ENCODE measurements at places on chromosomes 1 and 21.

- DNase-seq = no peak
Observed at GRCh38 chr1:147580609-147581385, 39.5 kb downstream of the BCL9 start.

DNA sequence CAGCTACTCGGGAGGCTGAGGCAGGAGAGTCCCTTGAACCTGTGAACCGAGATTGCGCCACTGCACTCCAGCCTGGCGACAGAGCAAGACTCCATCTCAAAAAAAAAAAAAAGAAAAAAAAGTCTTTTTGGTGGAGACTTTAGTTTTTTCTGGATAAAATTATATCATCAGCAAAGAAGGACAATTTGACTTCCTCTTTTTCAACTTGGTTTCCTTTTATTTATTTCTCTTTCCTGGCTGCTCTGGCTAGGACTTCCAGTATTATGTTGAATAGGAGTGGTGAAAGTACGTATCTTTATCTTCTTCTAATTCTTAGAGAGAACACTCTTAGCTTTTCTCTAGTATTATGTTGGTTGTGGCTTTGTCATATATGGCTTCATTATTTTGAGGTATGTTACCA is 130.8 kb downstream of the PCBP3 start:
- DNase-seq = no peak

- DNase-seq = no peak
Observed at GRCh38 chr1:83964153-83964552, 34.8 kb downstream of the TTLL7 start.

DNA sequence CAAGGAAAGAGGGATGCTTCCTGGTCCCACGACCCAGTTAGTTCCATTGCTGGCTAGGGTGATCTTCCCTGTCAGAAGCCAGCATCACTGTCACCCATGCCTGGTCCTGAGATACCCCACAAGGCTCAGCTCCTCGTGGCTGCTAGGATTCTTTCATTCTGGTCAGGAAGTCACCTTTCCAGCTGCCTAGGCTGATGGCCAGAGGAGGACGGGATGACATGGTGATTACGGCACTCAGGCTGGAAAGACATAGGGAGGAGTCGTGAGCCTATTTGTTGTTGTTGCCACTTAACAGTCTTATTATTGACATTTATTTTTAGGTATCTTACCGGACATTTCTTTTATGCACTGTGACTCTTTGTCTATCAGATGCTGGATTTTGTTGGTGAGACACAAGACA is 20.0 kb upstream of the MAPKAPK2 start:
- no peak for DNase-seq

DNA sequence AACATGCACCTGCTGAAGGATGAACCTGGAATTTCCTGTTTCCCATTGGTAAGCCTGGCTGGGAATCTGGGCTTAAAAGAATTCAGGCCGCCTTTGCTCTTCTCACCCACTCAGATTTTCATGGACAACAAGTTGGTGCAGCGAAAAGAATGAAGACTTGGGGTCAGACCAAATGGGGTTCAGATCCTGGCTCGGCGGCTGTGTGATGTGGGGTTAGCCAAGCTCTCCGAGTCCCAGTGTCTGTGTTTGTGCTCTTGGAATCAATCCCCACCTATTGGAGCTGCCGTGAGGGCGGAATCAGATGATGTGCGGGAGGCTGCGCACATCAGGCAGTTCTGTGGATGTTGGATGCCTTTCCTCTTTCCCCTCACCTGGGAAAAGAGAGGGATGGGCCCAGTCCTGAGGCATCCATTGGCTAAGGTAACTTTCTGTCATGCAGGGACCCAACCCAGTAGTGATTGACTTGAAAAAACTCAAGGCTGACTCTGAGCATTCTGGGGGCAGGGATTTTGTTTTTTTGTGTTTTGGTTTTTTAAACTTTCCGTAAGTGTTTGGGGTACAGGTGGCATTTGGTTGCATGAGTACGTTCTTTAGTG is 228.3 kb downstream of the KAZN start:
- no peak for DNase-seq

- no peak for DNase-seq
Observed at GRCh38 chr1:234727018-234727940, 117.3 kb upstream of the IRF2BP2 start.

DNA sequence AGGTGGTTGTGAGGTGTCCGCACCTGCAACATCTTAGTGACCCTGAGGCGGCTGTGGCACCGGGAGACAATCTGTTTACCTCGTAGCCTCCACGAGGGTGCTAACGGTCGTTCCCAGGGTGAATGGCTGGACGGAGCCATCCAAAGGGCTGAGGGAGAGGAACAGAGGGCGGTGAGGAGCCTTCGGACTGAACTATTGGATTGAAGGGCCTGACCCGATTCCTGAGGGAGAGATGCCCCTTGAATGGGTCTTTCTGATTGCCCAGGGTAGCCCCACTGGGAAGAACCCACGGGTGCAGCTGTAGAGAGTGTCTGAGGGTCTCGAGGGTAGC is 2.3 kb downstream of the NR5A2 start:
- DNase-seq = no peak

DNA sequence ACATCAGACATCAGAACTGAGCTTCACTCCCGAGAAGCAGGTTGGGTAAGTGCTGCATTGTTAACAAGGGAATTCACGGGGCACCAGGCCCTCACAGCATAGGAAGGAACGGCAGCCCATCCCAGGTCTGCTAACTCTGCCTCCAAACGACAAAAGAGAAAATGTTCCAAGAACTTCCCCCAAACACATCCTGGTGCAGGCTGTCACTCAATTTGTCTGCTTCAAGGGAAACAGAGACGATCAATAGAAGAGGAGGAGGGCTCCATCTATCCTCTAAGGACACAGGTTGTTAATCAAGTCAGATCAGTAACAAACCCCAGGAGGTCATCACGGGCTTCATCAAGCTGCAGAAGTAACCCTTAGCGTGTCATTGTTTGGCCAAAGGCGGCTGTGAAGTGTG is 3.5 kb upstream of the TSPEAR start:
- DNase-seq = no peak

DNA sequence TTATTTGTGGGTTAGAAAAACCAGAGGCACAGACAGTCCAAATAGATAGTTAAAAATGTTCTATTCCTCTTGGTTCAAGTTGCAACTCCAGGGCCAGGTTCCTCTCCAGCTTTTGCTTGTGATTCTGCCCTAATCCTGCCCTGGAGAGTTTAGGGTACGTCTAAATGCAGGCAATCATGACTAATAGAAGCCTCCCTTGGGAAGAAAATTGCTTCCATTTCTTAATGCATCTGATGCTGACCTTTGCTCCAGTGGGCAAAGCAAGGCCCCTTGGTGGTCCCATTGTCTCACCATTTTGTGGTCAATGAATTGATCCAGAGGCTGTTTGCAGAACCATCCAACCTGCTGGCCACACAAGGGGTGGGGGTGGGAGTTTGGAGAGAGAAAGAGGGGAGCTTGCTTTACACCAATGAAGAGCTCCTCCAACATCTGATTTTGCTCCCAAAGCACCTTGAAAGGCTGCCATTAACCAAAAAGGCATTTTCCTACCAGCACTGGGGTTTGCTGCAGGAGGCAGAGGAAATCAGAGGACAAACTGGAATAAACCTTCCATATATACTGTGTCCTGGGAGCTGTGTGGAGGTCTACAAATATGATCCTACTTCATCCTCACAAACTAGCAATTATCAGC is 31.3 kb downstream of the C8B start:
- no peak for DNase-seq

DNA sequence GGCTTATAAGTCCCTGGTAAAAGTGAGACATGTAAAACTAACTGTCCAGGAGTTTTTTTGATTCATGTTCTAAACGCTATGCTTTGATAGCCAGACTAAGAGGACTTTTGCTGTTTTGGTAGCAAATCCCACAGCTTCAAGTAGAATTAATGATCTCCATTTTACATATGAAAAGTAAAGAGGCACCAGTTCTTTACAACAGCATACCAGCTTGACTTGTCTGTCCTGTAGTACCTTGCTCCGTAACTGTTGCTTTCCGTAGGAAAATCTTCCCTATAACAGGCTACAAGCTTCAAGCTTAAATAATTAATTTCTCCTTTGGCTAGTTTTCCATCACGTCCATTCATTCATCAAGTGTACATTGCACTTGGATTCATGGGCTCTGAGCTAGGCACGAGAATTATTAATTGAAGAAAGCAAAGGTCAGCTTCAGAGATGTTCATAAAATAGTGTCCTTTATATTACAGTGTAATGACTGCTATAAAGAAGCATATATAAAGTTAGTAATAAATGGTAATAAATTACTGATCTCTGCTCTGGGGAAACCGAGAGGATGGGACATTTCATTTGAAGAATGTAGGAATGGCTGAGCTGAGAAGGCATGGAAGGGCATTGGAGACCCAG is 29.2 kb downstream of the B3GALT5 start:
- DNase-seq = no peak

DNA sequence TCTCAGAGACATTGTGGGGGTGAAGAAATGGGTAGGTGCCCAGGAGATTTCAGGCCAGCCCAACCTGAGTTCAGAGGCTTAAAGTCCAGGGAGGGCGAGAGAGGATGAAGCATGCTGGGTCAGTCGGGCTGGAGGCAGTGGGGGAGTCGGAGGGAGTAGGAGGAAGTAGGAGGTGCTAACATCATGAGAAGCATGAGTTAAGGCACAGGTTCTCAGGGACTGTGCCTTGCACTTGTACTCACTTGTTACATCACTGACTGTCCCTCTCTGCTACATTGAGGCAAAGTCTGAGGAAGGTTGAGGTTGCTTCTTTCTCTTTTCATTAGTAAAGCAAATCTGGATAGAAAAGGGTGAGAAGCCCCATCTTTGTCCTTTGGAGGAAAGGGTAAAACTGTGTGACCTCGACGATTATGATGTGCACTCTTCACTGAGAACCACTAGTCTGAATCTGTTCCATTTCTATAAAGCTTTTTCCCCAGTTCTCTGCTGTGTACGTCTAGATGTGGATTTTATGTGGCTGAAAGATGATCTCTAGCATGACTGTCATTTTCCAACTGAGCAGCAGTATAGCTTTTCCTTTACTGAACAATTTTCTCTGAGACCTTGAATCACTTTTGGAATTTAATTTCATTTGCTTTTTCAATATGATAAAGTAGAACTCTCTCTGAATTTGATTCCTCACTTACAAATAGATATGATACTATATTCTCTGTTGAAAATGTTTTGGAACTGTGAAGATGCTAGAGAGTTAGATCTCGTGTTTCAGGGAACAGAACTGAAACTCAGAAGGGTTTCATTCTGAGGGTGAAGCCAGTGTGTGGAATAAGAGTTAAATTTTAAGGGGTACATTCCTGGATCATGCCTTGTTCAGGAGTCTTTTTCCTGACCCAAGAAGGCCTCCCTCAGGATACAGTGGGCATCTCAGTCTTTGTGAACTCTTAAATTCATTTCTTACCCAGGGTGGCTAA is 94.6 kb downstream of the FGGY start:
- DNase-seq = no peak

DNA sequence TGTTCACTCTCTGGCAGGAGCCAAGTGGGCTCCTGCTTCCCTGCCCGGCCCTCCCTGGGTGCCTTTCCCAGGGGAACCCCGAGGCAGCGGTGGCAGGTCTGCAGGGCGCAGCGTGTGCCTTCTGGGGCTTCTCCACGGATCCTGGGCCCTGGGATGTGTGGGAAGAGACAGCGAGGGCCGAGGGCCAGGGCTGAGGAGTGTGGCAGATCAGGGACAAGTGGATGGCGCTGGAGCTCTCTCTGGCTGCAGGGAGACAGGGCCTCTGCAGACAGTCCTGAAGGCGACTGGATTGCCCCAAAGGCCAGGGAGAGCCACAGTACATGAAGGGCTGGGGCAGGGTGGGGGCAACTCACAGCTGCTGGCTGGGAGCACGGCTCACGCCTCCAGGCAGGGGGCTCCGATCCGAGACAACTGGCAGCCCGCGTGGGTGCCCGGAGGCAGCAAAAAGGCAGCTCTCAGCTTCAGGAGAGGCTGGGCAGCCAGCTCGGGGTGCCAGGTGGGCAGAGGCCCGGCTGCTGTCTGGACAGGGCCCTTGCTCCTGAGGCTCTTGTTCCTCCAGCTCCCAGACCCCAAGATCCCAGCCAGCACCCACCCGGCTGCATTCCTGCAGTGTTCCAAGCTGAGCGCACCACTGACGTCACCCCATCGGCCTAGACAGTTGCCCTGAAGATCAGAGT is 16.0 kb downstream of the MORN1 start:
- no peak for DNase-seq

DNA sequence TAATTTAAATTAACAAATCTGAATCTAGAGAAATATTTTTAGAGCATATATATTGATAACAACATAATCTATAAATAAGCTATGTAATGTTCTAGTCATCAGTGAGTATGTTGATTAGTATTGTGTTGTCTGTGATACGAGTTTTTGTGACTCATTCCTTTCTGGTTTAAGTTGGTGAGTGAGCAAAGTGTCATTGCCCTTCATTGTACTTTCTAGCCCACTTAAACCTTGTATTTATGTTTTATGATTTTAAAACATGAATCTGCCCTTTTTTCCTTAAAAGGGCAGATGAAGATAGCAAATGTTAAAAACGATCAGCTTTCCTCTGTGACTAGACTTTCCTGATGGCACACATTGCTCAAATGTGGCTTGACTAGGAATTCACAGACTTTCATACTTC is 38.5 kb downstream of the MACO1 start:
- no peak for DNase-seq

GRCh38 chr21:28833182-28833581 is 159.5 kb downstream of the LTN1 start:
- DNase-seq = no peak

DNA sequence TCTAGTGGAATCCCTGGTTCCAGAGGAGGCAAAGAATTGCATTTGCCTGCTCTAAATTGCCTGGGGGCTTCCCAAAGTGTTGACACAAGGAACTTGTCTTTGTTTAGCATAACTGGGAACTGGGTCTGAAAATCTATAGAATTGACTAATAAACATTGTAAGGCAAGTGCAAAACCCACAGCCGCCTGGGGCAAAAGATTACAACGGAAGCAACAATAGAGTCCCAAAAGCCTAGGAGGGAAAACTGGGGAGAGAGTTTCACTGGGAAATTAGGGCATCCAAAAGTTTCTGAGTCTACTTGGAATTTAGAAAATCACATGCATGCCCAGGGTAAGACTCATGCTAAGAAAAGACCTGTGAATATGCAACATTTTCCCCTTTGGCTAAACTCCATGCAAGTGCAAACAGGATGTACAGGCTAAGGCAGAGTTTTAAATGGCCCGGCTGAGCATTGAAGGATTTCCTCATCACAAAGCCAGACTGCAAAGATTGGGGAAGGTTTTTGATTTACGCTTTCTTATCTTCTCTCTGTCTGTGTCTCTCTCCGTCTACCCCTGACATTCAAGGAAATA is 725.3 kb upstream of the NCAM2 start:
- peak; percentile 82 for DNase-seq

- no peak for DNase-seq
Observed at GRCh38 chr1:211870156-211870555, 39.6 kb upstream of the LPGAT1 start.

All from SK-N-MC (cell line).